ENCODE measurements at places on chromosomes 2 and 18. TPM values are rescaled to one million over a fixed set of nuclear protein-coding genes. Genes with fewer than 3 reads are reported as not detected.

Gene PLGLB2
- total RNA-seq: 2.3 TPM

DNA sequence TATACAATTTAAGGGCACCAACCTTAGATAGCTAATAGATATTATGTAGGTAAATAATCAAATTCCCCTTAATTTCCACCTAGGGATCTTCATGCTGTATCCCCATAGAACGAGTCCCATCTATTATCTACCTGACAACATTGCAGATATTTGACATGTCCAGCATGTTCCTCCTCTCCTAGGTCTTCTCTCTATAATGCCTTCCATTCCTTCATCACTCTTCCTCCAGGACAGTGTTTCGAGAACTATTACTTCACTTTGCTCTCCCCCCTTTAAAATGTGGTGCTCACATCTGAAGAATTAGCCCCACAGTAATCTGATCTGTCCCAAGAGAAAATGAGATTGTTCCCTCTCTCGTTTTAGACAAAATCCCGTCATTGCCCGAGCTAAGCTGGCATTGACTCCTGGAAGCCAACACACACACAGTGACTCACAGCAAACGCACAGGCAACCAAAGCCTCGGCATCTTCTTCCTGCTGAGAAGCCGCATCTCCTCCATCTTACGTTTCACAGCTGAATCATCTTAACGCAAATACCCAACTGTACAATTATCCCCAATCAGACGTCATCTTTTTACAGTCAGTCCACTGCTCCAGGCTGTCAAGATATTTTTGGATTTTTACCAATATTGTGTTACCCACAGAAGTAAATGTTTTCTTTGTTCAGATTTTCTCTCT lies 162.9 kb upstream of the AGAP1 start:
- H3K27ac ChIP-seq: no peak overlapping the region
- no peak for DNase-seq
- H3K4me3 ChIP-seq: no peak overlapping the region
- no peaks in the 10 kb centered on the region for H3K27me3 ChIP-seq
- no peaks in the 10 kb centered on the region for H3K36me3 ChIP-seq

DNA sequence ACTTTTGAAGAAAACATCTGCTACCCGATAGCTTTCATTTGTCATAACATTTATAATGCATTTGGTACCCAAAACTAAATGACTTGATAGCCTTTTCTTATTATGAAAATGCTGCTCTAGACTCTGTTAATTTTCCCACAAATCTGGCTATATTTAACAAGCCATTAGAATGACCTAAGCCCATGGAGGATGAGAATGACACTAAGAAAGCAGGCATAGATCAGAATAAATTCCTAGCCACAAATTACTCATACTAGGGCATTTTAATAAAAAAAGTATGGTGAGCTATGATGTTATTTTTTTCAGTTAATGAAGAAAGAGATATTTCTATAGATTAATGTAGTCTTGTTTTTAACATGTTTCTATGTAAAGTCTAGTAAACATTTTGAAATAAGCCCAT lies 1728.3 kb downstream of the SUCLG1 start:
- no peaks in the 10 kb centered on the region for H3K36me3 ChIP-seq
- DNase-seq: no peak
- no peaks in the 10 kb centered on the region for H3K27me3 ChIP-seq
- no peak overlapping the region for H3K4me3 ChIP-seq
- H3K4me1 ChIP-seq: no peaks in the 10 kb centered on the region
- H3K27ac ChIP-seq: no peak overlapping the region

DNA sequence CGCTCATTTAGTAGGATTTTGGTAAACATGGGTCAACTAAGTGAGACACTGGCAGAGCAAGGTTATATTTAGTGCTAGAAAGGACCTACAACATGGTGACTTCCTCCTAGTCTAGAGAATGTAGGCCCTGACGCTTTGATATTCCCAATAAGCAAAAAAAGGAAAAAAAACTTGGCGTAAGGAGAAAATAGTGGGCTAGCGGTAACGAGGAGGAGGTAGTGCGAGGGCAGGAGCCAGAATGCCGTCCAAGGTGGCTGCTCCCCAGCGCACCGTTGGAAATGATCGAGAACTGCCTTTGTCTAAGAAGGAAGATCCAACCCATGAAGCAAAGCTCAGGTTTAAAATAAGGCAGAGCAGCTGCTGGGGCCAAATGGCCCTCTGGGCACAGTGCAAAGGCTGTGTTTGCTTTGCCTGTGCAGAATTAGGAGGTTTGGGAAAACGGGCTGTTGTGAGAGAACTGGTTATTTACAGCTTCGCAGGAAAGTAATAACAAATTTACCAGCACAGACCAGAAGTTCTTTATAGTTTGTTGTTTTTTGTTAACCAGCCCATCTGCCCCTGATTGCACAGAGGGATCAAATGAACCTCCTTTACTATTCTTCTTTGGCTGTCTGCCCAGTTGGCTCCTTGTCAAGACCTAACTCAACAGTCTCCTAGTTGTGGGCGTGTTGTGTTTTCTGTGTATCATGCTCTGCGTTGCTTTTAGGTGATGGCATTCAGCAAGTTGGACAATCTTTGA lies 86.6 kb downstream of the ITGB1BP1 start:
- no peaks in the 10 kb centered on the region for H3K27me3 ChIP-seq
- no peaks in the 10 kb centered on the region for H3K4me1 ChIP-seq
- no peaks in the 10 kb centered on the region for H3K36me3 ChIP-seq
- no peak for DNase-seq
- H3K4me3 ChIP-seq: no peak overlapping the region

DNA sequence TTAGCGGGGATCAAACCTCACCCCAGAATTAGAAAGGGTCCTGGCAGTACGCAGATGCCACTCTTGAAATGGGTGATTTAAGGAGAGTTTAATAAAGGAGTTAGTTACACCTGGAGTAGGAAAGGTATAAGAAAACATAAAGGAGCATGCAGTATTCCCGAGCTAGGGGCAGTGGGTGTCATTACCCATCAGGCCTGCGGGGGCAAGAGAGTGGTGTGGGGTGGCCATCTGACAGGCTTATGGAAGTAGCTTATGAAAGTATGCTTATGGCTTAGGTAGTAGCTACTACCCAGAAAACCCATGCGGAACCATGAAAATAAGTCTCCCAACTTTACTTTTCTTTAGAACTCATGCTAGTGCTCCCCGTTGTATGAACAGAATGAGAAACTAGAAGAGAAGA lies 568.9 kb upstream of the ACVR2A start:
- H3K4me3 ChIP-seq: no peak overlapping the region
- H3K4me1 ChIP-seq: peaks cover 3% of the 10 kb centered on the region
- H3K36me3 ChIP-seq: no peaks in the 10 kb centered on the region
- no peaks in the 10 kb centered on the region for H3K27me3 ChIP-seq
- DNase-seq: peak; percentile 8

DNA sequence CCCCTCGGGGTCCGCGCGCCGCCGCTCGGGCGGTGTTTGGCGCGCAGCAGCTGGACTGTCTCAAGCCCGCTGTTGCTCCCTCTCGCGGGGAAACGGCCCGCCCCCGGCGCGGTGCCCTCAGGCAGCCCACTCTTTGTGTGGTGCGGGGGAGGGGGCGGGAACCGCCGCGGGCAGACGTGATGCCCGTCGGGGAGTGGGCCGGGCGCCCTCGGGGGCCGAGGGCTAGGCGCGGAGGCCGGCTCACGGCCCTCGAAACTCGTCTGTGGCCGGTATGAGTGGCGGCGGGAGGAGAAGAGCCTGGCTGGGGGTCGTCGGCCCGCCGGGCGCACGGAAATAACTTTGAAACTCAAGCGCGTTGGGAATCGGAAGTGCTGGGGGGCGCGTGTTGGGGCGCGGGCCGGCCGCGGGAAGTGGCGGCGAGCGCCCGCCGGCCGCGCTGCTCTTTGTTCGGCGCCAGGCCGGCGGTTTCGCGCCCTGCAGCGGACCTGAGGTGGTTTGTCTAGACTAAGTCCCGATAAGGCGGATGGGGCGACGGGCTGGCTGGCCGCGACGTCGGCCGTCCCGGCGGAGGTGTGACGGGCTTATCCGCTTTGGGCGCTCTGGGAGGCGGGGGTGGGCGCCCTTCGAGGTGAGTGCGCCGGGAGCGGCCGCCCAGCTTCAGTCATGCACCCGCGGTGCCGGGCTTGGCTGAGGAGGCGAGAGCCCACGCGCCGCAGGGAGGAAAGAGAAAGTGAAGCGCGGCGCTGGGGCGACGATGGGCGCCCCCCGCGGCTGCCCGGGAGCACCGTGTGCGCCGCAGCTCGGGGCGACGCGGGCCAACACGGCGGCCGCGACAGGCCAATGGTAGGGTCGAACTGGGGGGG lies 679 bp downstream of the PTMA start:
- peak overlapping the region; percentile 87 for H3K27ac ChIP-seq
- DNase-seq: peak; percentile 64
- H3K4me3 ChIP-seq: peak overlapping the region; percentile 88

- H3K4me1 ChIP-seq: peaks cover 22% of the 10 kb centered on the region
- no peak overlapping the region for H3K4me3 ChIP-seq
- H3K27ac ChIP-seq: no peak overlapping the region
- no peaks in the 10 kb centered on the region for H3K27me3 ChIP-seq
These were observed 122.5 kb downstream of the FHOD3 start for GRCh38 chr18:36419900-36420531.

Gene IL1RN
- not detected for total RNA-seq

Gene CAPN14
- total RNA-seq: 0.04 TPM

DNA sequence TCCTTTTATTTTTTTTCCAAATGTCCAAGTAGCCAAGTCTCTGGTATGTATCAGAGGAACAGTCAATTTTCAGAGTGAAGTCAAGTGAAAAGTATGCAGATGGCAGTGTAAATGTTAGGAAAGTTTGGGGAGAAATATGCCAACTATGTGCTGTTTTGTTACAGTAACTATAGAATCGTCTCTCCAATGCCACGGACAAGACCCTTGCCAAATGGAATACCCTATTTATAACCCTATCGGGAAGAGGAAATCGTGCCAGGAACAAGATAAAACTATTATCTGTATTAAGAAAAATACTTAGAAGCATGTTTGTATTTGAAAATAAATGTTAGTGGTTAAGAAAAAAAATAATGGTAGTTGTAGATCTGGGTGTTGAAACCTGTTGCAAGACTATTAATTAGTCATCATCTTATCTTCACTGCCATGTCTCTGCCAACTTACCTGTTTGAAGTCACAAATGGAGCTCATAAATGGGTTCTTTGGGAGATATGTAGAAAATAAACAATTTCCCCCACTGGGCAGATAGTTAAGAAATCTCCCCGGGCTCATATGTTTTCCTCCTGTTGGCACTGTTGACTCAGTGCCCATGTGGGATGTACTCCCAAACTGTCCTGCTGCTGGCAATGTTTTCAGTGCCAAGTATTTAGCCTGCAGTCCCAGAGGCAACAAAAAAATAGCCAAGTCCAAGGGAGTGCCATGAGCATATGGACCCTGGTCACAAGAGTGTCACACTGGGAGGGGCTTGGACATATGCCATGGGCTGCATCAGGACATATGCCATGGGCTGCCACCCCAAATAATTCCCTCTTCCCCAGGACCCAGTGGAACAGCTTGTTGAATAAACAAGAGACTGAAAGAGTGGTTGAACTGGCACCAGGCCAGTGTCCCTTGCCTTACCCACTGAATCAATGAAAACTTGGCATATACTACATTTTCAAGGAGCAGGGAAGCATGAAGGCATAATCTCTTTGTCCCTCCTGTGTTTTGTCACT lies 366.9 kb downstream of the OSR1 start:
- H3K27ac ChIP-seq: no peak overlapping the region
- DNase-seq: no peak
- no peak overlapping the region for H3K4me3 ChIP-seq
- no peaks in the 10 kb centered on the region for H3K36me3 ChIP-seq

Gene SNRNP200
- total RNA-seq: 94.3 TPM

Gene COL4A4
- total RNA-seq: 0.60 TPM

GRCh38 chr18:24157855-24158254 lies 19.0 kb downstream of the CABYR start:
- no peak overlapping the region for H3K27ac ChIP-seq
- no peaks in the 10 kb centered on the region for H3K36me3 ChIP-seq
- H3K27me3 ChIP-seq: no peaks in the 10 kb centered on the region
- DNase-seq: no peak
- H3K4me1 ChIP-seq: no peaks in the 10 kb centered on the region

DNA sequence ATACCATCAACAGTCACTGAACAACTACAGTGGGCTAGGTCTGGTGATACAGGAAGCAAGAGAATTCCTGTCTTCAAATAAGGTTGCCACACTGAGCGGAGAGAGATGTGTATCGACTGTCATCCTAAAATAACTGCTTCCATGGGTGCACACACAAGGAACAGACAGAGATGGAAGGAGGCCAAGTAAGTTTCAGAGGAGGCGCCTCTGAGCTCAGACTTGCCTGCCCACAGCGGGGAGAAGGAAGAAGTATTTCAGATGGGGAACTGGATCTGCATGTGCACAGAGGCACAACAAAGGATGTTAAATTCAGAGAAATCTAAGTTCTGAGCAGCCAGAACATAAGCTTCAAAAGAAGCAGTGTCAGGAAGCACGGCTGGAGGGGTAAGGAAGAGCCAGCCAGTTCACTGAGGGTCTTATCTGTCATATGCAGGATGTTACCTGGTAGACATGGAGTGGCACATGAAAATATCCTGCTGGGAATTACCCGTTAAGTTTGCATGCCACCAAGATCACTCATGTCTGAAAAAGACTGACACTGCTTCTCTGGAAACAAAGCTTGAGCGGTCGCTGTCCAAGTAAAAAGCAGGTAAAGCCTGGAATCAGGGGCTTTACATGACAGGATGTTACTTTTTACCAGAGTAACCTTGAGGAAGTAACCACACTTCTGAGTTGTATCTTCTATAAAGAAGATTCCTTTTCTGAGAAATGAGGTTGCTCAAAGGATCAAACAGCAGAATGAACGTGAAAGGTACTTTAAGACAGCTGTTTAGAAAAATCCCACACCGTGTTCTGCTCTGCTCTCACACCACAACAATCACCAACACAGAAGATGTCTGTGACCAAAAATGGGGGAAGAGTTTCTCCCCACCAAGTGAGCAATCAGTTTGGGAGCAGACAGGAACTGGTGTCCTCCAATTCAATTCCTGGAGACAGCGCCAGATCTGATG lies 260.2 kb downstream of the NBAS start:
- H3K36me3 ChIP-seq: no peaks in the 10 kb centered on the region
- H3K4me3 ChIP-seq: no peak overlapping the region
- H3K27me3 ChIP-seq: no peaks in the 10 kb centered on the region
- DNase-seq: no peak
- H3K27ac ChIP-seq: no peak overlapping the region
- H3K4me1 ChIP-seq: no peaks in the 10 kb centered on the region

Gene NYAP2
- 0.07 TPM for total RNA-seq

DNA sequence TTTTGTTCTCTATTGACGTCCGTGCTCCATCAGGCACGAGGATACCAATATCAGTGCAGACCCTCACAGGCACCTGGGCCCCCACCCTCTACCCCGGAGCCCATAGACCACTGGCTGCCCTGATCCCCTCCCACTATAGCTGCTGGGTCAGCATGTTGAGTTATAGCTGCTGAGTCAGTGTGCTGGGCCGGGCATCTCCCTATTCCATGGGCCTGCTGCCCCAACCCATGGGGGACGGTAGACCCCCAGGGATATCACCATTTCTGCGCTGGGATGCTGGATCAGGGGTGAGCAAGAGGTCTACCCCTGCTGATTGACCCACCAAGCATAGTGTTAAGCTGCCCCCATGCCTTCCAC lies 100.1 kb upstream of the ST3GAL5 start:
- no peak for DNase-seq
- H3K36me3 ChIP-seq: no peaks in the 10 kb centered on the region
- H3K4me1 ChIP-seq: no peaks in the 10 kb centered on the region
- H3K27ac ChIP-seq: no peak overlapping the region
- H3K4me3 ChIP-seq: no peak overlapping the region

GRCh38 chr2:194252127-194252526 lies 1404.9 kb upstream of the SLC39A10 start:
- H3K4me3 ChIP-seq: no peak overlapping the region
- no peak for DNase-seq
- H3K27me3 ChIP-seq: no peaks in the 10 kb centered on the region
- H3K36me3 ChIP-seq: no peaks in the 10 kb centered on the region
- no peak overlapping the region for H3K27ac ChIP-seq

Gene MYO7B
- total RNA-seq: 0.03 TPM

All from neural progenitor cell (in vitro differentiated cells).